ENCODE measurements at places on chromosomes 11 and 22.
A peak's percentile ranks its signal among the peaks of the same experiment; 100 is the strongest.

DNA sequence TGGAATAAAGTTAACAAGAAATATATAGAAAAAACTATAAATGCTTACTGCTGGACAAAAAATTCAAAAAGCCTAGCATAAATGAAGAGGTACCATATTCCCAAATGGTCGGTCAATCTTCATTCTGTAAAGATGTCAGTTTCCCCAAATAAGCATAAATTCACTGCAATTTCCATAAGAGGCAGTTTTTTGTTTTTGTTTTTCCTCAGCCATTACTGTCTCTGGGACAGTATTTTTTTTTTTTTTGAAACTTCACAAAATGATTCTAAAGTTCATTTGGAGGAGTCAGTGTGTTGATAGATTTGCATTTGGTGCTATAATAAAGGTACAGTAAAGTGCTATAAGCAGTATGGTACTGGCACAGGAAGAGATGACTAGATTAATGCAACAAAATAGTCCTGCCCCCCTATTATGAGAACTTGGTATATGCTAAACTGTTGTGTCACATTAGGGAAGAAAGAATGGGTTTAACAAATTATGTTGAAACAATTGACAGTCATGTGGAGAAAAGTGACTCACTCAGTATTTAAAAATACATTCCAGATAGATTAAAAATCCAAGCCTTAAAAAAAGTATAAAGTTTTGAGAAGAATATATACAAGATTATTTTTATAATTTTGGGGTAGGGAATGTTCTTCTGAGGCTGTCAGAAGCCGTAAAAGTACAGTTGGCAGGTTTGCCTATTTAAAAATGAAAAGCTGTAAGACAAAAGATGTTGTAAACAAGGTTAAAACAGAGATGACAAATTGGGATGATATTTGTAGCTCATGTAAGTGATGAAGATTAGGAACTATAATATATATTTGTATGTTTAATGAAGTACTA, 2.6 kb upstream of the FTH1 start:
- no peak for DNase-seq

- no peak for DNase-seq
Observed at GRCh38 chr11:111604392-111605009, 2.3 kb downstream of the SIK2 start.

GRCh38 chr22:31826443-31826842, 72.6 kb downstream of the DEPDC5 start:
- no peak for DNase-seq

GRCh38 chr22:47190276-47190956, 428.0 kb downstream of the TBC1D22A start:
- DNase-seq, result no peak

DNA sequence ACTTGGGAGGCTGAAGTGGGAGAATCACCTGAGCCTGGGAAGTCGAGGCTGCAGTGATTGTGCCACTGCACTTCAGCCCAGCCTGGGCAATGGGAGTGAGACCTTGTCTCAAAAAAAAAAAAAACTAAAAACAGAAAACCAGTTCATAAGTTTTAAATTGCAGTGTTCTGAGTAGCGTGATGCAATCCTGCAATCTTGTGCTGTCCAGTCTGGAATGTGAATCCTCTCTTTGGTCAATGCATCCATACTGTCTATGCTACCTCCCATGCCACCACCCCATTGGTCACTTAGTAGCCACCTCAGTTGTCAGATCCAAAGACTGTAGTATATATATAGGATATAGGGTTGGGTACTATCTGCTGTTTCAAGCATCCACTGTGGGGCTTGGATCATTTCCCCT, 11.1 kb downstream of the YAP1 start:
- no peak for DNase-seq

DNA sequence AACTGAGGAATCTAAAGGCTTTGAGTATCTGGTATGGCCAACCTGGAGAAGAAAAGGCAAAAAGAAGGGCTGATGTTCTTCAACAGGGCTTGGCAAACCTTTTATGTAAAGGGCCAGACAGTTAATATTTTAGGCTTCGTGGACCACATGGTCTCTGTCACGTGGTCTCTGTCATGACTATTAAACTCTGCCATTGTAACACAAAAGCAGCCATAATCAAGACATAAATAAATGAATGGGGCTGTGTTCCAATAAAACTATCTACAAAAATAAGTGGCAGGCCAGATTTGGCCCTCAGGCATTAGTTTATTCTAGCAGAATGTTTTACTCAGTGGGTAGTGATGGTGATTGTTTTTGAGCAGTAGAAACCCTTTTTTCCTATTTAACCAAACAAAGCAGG, 483 bp upstream of the ACCSL start:
- no peak for DNase-seq

- DNase-seq, result no peak
Observed at GRCh38 chr22:50476868-50477267, 2.0 kb upstream of the SBF1 start.

GRCh38 chr11:70650075-70650909, 252.0 kb downstream of the CTTN start:
- DNase-seq, result peak; percentile 69

GRCh38 chr11:37689951-37690350, 1091.9 kb upstream of the RAG2 start:
- DNase-seq, result no peak

DNA sequence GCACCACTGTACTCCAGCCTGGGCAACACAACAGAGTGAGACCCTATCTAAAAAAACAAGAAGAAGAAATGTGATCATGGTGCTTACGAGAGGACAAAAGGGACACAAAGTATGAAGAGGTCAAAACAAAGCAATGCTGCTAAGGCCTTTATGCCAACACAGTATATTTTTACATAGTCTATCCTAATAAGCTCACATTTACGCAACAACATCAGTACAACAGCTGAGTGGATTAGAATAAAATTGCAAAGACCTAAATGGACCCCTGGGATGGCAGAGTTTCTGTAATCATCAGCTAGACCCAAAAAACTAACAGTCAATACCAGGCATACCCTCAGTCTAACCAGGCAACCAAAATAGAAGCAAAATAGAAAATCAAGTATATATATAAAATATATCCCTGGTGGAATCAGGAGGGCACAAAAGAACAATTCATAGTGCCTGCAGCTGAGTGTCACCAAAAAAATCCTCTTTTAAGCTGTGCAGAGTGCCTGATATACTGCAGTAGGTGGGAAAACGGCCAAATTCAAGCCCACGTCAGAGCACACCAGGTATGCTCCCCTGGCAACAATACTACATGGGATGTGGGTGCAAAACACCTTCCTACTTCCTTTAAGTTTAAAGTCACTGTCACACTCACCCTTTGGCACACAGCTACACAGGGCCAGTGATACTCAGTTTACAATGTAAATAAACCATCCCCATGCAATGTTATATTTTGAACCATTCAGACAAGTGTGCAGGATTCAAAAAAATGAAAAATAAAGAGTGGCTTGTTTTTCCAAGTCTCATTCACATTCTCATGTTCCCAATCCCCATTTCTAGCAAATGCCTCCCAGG, 57.8 kb downstream of the RBFOX2 start:
- no peak for DNase-seq

DNA sequence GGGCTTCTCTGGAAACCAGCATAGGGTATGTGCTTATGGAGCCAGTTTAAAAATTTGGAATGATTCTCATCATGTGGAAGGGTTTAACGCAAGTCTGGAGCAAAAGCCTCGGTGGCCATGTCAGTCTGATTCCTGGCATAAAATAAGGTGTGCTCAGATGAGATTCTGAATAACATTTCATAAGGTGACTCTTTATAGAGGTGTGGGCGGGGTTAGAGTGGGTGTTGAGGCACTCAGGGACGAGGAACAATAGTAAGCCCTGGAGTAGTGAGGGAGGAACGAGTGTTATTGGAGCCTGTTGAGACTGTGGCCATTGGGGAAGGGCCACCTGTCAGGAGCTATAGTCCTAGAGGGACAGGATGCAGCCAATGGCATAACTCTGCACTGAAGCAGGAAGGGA, 13.0 kb upstream of the KIRREL3 start:
- no peak for DNase-seq

DNA sequence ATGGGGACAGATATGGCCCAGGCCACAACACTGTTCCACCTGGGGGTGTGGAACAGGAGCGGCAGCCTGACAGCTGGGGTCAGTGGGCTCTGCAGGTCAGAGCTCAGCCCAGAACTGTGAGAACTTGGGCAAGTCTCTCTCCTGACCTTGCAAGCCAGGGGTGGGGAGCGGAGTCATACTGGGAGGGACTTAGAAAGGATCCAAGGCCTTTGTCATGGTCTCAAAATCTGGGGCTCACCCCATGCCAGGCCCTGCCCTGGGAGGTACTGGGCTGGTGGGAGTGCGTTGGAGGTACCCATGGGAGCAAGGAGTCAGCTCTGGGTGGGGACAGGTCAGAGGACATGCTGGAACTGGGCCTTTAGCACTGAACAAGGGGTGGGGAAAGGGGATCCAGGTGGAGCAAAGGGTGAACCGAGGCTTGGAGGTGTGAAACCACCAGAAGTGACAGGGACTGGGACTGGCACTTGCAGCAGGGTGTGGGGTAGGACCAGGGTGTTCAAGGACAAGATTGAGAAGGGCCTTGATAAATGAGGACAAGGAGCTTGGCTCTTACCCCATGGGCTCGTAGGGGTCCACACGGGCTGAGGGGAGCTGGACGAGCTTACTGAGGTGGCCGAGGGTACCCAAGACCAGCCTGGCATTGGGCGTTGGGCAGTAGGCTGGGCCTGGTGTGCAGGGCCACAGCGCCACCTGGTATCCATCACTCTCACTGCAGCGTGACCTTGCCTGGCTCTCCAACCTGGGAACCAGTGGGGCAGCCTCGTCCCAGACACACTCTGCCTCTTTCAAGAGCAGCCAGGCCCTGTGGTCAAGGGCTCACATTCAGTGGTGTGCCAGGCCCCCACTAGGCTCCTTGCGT, 7.4 kb upstream of the PMM1 start:
- peak; percentile 50 for DNase-seq

- no peak for DNase-seq
Observed at GRCh38 chr11:33742249-33742851, 6.1 kb upstream of the CD59 start.

GRCh38 chr11:114893329-114893728, 215.0 kb downstream of the NXPE2 start:
- DNase-seq, result no peak

- no peak for DNase-seq
Observed at GRCh38 chr11:65945430-65945911, at the start of gene TSGA10IP. TSGA10IP (plus strand) TSS chr11:65945480; CDS start chr11:65945676, 196 bp downstream.

- no peak for DNase-seq
Observed at GRCh38 chr11:1762537-1763302, 1.0 kb downstream of the CTSD start.

DNA sequence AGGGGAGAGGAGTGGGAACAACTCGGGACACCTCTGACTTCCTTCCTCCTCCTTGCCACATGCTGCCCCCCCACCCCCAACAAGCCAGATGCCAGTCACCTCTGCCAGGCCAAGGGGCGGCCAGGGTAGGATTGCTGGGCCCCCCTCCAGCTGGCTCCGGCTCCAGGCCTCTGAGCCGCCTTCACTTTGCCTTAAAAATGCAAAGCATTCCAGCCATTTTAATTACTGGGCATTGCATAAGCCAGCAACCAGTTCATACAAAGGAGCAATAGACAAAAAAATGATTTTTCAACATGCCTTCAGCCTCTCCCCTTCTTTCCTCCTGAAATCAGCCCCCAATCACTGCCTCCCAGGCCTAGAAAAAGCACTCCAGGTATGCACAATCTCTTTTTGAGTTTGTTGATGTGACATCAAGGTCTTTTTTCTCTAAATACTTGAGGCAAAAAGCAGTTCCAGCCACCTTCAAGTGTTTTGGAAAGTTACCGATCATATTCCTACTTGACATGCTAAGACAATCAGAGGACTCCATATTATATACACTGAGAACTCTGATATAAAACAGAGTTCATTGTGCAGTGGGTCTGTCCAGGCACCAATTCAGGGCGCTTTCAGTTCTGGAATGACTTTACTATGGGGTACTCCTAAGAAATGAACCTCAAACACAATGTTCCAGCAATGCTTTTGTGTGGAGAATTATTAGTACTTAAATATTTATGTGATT, 12.4 kb upstream of the TIMP3 start:
- no peak for DNase-seq

- DNase-seq, result peak; percentile 31
Observed at GRCh38 chr22:50576070-50576469, 2.2 kb downstream of the CPT1B start.

GRCh38 chr11:110079726-110080125, 13.5 kb upstream of the ZC3H12C start:
- DNase-seq, result no peak

GRCh38 chr11:10394229-10395101, 60.6 kb upstream of the AMPD3 start:
- no peak for DNase-seq

- DNase-seq, result no peak
Observed at GRCh38 chr11:118102721-118103261, 16.0 kb upstream of the SMIM35 start.

- DNase-seq, result peak; percentile 35
Observed at GRCh38 chr11:60377401-60378136, 763 bp upstream of the MS4A7 start.

DNA sequence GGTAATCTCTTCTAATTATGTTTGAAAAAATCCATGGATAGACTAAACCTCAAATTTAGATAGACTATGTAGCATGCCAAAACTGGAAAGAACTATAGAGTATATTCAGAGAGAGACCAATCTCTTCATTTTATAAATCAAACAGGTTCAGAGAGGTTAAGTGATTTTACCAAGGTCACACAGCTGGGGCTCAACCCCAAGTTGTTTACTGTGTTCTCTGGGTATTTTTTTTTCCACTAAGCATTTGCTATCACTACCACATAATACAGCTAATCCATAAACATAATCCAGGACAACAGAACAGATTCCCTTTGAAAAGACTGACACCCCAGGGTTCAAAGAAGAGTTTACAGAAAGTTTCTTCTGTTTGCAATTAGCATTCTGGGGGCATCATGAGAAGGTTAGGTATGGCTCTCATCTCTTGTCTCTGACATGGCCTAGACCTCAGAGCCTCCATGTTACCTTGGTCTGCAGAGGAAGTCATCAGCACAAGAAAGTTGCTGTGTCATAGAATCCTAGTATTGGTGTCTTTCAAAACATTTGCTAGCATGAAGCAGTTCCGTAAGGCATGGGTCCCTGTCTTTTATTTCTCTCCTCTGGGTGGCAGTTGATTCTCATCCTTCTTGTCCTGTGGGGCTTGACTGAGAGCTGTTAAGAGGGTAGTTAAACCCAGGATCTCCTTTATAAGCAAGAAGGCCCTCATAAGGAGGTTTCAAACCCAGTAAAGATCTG, 94.5 kb upstream of the HSD17B12 start:
- DNase-seq, result no peak

GRCh38 chr11:120055646-120056045, 82.3 kb downstream of the TRIM29 start:
- no peak for DNase-seq

All from hematopoietic multipotent progenitor cell (in vitro differentiated cells).